ENCODE measurements at places on chromosomes 1 and 21.

DNA sequence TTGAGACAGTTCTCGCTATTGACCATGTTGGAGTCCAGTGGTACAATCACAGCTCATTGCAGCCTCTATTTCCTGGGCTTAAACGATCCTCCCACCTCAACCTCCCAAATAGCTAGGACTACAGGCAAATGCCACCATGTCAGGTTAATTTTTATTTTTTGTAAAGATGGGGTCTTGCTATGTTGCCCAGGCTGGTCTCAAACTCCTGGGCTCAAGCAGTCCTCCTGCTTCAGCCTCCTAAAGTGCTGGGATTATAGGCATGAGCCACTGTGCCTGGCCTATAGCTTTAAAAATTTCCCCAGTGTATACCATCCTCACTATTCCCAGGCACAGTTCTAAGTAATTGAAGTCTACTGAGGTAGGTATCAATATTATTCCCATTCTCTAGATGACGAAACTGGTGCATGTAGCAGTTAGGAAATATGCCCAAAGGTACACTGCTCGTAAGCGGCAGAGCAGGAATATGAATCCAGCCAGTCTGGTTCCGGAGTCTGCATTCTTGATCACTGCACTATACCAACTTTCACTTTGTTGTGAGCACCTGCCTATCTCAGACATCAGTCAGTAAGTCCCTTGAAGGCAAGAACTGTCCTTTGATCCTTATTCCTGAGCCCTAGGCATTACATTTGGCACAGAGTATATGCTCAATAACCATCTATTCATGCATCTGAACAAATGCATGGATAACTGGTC lies 11.5 kb upstream of the SRP9 start:
- DNase-seq, result no peak

- DNase-seq, result no peak
Observed at GRCh38 chr1:92822879-92823278, 9.0 kb upstream of the RPL5 start.

- DNase-seq, result no peak
Observed at GRCh38 chr1:84283381-84283780, 18.1 kb upstream of the SAMD13 start.

DNA sequence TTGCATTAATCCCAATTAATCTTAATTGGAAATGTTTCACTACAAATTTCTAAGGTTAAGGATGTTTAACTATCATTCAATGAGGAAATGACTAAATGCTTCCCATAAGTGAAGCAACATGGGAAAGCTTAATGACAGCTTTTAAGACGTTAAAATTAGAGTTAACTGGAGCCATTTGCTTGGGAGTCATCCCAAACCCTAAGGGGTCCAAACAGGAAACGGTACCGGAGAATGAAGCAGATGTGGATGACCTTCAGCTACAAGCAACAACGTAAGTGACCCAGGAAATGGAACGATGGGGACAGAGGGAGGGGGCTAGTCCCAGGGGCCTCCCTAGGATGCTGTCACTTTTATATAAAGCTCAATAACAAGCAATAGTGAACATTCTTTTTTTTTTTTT lies 62.2 kb downstream of the CAPZB start:
- DNase-seq, result no peak

DNA sequence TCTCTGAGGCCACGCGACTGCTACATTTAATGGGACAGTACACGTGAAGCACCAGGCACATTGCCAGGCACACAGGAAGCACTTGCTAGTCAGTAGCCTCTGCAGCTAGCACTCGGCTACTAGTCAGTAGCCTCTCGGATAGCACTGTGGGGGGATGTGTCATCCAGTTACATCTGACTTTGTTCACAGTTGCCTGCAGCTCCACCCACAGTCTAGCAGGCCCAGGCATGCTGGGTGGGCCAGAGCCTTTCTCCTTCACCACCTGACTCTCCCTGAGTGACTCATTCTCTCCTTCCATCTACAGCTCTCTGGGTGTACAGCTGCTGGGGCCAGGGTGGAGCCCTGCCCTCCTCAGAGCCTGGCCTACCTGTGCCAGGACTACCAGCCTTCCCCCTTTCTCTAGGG lies 51.5 kb downstream of the PTPRF start:
- no peak for DNase-seq

- DNase-seq, result no peak
Observed at GRCh38 chr1:68213843-68214242, 18.5 kb downstream of the WLS start.

GRCh38 chr1:173249349-173249748 lies 42.2 kb upstream of the TNFSF4 start:
- DNase-seq, result no peak

DNA sequence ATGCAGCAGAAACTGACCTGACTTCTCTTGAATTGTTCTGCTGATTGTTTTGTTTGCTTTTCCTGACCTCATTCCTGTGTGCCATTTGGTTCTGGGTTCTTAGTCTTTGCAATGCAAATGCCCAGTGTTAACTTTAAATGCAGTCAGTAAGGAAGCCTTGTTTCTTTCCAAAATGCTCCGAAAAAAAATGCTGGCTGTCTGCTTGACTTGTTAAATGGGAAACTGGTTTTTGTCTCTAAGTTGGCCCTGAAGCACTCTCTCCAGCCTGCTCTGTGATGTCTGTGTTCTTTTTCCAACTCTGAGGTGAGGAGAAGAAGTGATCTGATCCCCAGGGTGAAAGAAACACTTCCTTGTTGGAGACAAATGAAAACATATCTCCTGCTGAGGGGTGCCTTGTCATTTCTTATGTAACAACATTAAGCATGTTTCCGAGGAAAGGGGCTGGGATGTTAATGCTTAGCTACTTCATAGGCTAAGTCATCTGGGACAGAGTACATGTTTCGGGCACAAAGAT lies 256.3 kb upstream of the ADGRL4 start:
- DNase-seq, result no peak

DNA sequence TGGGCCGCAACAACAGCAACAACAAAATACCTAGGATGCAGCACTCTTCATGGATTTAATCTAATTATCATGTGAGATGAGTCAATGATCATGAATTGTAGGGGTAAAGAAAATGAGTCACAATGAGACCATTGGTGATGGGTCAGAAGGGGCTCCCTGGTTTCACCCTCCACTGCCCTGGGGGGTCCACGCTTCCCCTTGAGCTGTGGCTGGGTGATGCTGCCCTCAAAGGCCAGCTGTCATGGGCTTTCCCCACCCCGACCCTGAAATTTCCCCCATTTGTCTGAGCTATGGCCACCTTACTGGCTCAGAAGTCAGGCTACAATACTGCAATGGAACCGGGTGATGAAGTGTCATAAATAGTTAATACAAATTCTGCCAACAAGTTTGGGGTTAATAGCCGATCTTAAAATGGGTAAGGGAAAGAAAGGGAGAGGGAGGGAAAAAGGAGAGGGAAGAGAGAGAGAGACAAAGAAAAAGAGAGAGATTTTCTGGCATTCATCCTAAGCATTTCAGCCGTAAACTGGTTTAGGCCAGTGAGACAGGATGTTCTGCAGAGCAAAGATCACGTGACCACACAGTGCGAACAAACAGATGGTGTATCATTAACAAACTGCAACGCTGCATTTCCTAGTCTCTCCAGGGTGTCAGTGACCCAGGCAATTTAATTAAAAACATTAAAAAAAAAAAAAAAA lies 143.4 kb upstream of the ERRFI1 start:
- peak; percentile 30 for DNase-seq

DNA sequence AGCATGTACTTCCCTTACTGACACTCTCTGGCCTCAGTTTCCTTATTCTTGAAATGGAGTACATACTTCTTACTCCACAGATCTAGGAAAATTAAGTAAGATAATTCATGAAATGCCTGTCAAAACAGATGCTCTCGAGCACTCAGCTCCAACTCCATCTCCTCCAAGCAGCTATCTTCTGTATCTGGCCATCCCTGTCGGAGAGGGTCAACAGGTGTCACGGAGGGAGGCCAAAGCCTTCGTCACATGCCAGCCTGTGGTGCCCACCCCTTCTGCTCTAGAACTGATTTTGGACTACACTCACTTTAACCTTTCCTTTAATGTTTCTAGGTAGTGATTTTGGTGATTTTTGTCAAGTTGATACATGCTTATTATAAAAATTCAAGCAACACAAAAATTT lies 18.8 kb upstream of the PKP1 start:
- DNase-seq, result no peak

GRCh38 chr1:200969726-200970561 lies 53.6 kb downstream of the KIF21B start:
- DNase-seq, result no peak

- DNase-seq, result no peak
Observed at GRCh38 chr1:184050636-184051035, 894 bp upstream of the TSEN15 start.

DNA sequence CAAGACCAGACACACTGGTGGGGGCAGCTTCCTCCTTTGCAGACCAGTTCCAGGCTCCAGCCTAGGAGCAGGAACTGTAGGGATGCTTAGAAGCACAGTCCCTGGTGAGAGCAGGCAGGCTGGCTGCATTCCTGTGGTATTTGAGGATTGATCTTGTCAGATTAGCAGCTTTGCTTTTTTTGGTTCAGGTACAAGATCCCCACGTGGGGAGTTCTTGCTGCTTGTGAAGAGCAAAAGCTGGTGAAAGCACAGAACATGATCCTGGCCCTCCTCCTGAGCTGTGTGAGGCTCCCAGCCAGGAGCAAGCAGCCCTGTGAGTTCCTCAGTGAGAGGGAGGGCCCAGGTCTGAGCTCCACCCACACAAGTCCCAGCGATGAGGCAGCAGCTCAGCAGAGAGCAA lies 75.3 kb upstream of the ARTN start:
- no peak for DNase-seq

- no peak for DNase-seq
Observed at GRCh38 chr1:239125027-239125426, 261.3 kb upstream of the CHRM3 start.

DNA sequence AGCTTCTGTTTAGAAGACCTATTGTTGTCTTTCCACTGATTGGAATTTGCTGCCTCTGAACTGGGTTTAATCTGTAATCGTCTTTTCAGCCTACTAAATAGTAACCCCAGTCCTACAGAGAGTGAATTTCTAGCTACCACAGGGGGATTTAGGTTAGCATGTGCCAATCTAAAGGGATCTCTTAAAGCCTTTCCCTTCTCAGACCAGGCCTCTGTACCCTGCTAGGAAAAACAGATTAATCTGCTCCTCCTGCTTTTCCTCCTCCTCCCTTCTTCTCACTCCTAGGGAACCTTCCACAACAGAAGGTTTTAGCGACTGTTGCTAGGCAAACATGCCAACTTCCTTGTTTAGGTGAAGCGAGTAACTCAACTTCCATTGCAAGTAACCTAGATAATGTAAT lies 1.3 kb upstream of the RC3H1 start:
- no peak for DNase-seq

DNA sequence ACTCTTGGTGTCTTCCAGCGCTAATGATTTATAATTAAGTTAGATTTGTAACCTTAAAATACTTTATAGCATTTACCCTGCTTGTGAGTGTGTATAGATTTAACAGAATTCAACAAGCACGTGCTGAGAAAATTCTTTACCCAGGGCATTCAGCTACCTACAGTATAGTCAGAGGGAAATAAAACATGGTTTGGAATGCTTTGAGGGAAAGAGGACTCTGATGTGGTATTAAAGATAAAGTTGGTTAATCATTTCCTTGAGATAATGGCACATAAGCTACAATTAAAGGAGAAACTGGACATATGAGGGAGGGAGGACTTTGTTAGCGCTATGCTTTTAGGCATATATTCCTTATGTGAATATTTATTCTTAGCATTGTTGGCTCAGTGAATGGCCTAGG lies 26.4 kb upstream of the IL12RB2 start:
- DNase-seq, result no peak

DNA sequence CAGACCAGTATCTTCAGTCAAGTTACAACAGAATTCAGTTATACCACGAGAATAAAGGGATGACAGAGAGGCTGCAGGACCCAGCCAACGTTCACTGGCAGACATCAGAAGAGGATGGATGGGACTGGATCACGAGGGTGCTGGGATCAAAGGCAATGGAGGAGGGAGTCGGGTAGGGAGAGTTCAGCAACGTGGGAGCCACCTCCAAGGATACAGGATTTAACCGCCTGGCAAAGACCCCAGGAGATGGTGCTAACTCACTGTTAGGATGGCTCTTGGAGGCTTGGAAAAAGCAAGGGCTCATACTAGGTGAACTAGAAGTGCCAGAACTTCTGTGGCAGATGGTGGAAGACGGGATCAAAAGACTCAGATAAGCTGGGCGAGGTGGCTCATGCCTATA lies 99.1 kb upstream of the DISP3 start:
- DNase-seq, result no peak

DNA sequence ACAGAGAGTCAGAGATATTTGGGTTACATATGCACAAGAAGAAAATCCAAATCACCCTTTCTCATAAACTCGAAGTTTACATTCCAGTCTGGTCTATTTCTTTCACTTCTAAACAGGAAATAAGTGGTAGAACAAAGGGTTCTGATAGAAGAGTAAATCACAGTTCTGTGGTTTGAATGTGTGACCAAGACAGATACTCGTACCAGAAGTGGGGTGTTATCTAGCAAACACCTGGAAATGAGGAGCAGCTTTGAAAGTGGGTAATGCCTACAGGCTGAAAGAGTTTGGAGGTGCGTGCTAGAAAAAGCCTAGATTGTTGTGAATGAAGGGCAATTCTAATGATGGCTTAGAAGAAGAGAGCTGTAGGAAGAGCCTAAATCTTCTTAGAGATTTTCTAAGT lies 74.7 kb downstream of the FH start:
- no peak for DNase-seq

GRCh38 chr1:156236164-156236563 lies 5.8 kb upstream of the BGLAP start:
- DNase-seq, result no peak

- DNase-seq, result no peak
Observed at GRCh38 chr1:218412171-218412570, 67.0 kb downstream of the TGFB2 start.

- DNase-seq, result no peak
Observed at GRCh38 chr1:201016211-201016651, 7.3 kb downstream of the KIF21B start.

- DNase-seq, result no peak
Observed at GRCh38 chr1:214581785-214582184, 21.2 kb upstream of the CENPF start.

DNA sequence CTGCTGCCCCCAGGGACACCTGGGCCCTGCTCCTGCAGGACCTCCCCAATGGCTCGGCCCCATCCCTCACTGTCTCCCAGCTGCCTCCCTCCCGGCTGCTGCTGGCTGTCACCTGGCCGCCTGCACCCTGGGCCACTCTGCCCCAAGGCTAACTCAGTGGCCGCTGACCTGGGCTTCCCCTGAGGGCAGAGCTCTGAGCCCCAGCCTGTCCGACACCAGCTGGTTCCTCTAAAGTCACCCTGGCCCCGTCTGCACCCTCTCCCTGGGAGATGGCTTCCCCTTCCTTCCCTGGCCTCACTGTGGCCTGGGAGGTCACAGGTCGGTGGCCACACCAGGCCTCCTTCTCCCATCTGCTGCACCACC lies 15.0 kb downstream of the ITGB2 start:
- no peak for DNase-seq

- no peak for DNase-seq
Observed at GRCh38 chr1:115732316-115732715, 36.2 kb downstream of the CASQ2 start.

- DNase-seq, result no peak
Observed at GRCh38 chr1:174969977-174970376, 29.8 kb upstream of the CACYBP start.

GRCh38 chr1:193927550-193927949 lies 741.1 kb upstream of the B3GALT2 start:
- no peak for DNase-seq

- DNase-seq, result peak; percentile 81
Observed at GRCh38 chr1:154344977-154345837, 19.9 kb downstream of the ATP8B2 start.
